ENCODE measurements at places on chromosomes 11 and 22. TPM values are rescaled to one million over a fixed set of nuclear protein-coding genes. Genes with fewer than 3 reads are reported as not detected.

GRCh38 chr11:7252683-7253213 is 1.0 kb downstream of the SYT9 start:
- H3K27me3 ChIP-seq = peaks cover 47% of the 10 kb centered on the region
- H3K27ac ChIP-seq = no peak overlapping the region
- H3K4me1 ChIP-seq = no peaks in the 10 kb centered on the region
- no peak overlapping the region for H3K4me3 ChIP-seq

- peaks cover 73% of the 10 kb centered on the region for H3K27me3 ChIP-seq
- H3K4me3 ChIP-seq = no peak overlapping the region
- H3K4me1 ChIP-seq = peaks cover 21% of the 10 kb centered on the region
- DNase-seq = peak; percentile 83
- peaks cover 12% of the 10 kb centered on the region for H3K36me3 ChIP-seq
These were observed 814 bp downstream of the NPAS4 start for GRCh38 chr11:66421492-66422205.

INCENP gene
- total RNA-seq = 94.3 TPM

PRODH gene
- total RNA-seq = 1.5 TPM

DNA sequence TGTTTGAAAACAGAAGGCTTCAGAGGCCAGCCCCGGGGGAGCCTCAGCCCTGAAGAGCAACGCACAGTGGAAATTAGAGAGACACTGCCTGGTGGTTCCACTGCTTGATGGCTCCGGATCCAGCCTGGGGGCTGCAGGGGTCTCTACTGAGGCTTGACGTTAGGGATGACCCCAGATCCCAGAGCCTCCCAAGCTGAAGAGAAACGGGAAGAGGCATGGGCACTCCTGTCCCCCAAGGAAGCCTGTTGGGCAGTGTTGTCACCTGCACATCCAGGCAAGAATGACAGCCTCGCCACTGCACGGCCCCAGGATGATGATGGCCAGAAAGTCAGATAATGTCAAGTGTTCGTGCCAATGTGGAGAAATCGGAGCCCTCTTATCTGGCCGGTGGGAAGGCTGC is 56.8 kb upstream of the FGF3 start:
- peaks cover 35% of the 10 kb centered on the region for H3K27me3 ChIP-seq
- H3K36me3 ChIP-seq = peaks cover 12% of the 10 kb centered on the region
- no peaks in the 10 kb centered on the region for H3K4me1 ChIP-seq
- H3K27ac ChIP-seq = no peak overlapping the region
- H3K4me3 ChIP-seq = no peak overlapping the region

- no peak for DNase-seq
- peaks cover 45% of the 10 kb centered on the region for H3K36me3 ChIP-seq
- H3K27ac ChIP-seq = peak overlapping the region; percentile 92
- no peaks in the 10 kb centered on the region for H3K27me3 ChIP-seq
- peak overlapping the region; percentile 91 for H3K4me3 ChIP-seq
- H3K4me1 ChIP-seq = peaks cover 64% of the 10 kb centered on the region
These were observed 2.7 kb downstream of the TNRC6B start for GRCh38 chr22:40180403-40180802.

EML3 gene
- total RNA-seq = 43.3 TPM

DNA sequence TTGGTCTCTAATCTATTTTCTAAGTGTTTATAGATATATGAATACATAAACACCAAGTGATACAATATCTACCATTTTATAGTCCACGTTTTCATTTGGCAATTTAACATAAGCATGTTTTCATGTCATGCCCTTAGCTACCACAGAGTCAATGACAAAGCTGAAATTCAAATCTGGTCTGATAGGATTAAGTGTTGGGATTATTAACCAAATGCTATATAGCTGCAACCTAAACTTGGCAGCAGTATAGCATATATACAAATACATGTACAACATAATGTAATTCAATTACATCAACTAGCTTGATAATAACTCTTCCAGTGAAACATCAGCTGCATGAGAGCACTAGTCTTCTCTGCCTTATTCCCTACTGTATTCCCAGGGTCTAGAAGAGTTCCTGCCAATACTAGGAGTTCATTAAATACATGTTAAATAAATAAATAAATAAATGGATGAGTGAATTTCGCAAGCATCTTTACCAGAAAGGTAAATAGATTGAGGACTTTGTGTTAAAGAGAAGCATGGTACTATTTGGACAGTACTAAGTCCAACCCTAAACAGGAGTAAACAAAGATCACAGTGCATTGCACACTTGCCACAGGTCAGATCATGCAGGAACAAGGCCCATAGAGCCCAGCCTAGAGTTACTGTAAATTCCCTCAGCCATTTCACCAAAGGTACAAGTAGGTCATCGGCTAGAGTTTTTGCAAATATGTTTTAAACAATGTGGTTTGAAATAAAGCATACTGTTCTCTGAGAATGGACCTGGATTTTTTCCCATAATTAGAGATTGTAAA is 12.8 kb downstream of the SAA4 start:
- H3K27ac ChIP-seq = no peak overlapping the region
- H3K4me1 ChIP-seq = no peaks in the 10 kb centered on the region
- peaks cover 32% of the 10 kb centered on the region for H3K27me3 ChIP-seq
- no peak for DNase-seq

FJX1 gene
- 19.8 TPM for total RNA-seq

- no peaks in the 10 kb centered on the region for H3K27me3 ChIP-seq
- H3K27ac ChIP-seq = no peak overlapping the region
- H3K4me1 ChIP-seq = peaks cover 21% of the 10 kb centered on the region
- no peaks in the 10 kb centered on the region for H3K36me3 ChIP-seq
These were observed 27.0 kb upstream of the LRRC55 start for GRCh38 chr11:57154739-57155138.

DNA sequence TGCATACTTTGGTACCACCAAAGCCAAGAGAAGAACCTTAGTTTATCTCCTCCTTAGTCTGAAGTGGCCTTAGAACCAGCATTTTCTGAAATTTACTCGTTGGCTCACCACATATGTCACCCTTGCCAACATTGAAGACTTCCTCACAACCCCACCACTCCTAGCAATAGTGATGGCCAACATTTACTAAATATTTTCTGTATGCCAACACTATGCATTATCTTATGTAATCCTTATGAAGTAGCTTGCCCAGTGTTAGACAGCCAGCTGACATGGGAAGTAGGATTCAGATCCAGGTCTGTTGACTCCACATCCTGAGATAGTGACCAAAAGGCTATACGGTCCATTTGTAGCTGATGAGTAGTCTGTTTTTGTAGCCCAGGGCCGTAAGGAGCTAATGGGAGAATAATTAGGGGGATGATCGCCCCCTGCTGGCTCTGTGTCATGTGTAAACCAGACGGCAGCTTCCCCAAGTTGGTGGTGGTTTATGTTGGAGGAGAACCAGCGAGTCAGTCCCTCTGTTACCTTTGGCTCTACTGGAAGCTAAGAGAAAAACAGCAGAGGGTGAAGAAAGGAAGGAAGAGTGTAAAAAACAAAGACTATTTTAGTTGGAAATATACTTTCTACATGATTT is 120.5 kb upstream of the RASSF10 start:
- peaks cover 31% of the 10 kb centered on the region for H3K36me3 ChIP-seq
- H3K4me1 ChIP-seq = no peaks in the 10 kb centered on the region
- no peak overlapping the region for H3K4me3 ChIP-seq
- H3K27me3 ChIP-seq = no peaks in the 10 kb centered on the region
- H3K27ac ChIP-seq = peak overlapping the region; percentile 33
- peak; percentile 82 for DNase-seq

UPK3A gene
- total RNA-seq = not detected

GRCh38 chr11:11262171-11262920 is 90.7 kb downstream of the CSNK2A3 start:
- peaks cover 36% of the 10 kb centered on the region for H3K27me3 ChIP-seq
- no peak overlapping the region for H3K4me3 ChIP-seq
- no peaks in the 10 kb centered on the region for H3K36me3 ChIP-seq

MSANTD2 gene
- total RNA-seq = 13.0 TPM

FOLR3 gene
- total RNA-seq = not detected
